ENCODE measurements at places on chromosomes 6 and 20.

GRCh38 chr6:514396-514978 lies 122.9 kb downstream of the IRF4 start:
- no peak for DNase-seq

DNA sequence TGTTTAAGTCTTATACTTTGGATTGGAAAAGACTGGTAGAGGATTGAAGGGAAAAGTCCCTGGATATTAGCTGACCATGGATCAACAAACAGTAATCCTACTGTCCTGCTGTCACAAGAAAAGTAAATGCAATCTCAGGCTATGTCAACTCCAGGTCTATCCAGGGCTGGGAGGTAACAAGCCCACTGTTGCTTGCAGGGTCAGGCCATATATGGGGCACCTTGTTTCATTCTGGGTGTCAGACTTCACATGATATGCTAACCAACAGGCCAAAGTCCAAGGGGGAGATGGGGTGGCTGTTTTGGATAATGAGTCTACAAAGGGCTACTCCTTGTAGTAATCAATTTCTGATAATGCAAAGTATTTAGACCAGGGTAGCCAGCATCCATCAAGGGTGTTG lies 30.7 kb downstream of the KCNK5 start:
- DNase-seq, result no peak

DNA sequence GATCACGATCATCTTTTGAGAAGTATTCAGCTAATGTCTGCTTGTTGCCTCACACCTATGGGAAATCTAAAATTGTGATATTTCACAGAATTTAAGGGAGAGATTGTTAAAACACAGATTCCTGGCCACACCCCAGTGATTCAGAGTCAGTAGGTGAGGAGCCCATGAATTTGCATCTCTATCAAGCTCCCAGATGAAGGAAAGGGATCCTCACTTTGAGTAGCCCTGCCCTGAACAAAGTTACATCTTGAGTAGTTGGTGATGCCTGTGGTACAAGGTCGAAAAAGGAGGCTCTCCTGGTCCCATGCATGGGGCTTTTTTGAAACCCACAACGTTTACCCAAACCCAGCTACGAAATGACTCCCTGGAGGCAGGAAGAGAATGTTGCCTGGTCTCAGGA lies 79.5 kb downstream of the PAK5 start:
- DNase-seq, result no peak

DNA sequence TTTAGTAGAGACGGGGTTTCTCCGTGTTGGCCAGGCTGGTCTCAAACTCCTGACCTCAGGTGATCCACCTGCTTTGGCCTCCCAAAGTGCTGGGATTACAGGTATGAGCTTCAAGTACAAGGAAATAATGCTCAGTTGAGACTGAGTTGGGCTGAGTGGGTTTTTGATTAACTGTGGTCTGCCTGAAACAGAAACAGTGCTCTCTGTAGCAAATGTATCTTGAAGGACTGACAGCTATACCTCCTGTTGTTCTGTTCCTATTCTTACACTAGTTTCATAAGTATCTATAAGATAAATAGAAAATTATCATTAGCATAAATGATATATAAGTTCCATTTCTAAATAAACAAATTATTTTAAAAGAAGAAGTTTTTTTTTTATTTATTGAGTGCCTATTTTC lies 142.8 kb upstream of the PTPRK start:
- DNase-seq, result no peak

DNA sequence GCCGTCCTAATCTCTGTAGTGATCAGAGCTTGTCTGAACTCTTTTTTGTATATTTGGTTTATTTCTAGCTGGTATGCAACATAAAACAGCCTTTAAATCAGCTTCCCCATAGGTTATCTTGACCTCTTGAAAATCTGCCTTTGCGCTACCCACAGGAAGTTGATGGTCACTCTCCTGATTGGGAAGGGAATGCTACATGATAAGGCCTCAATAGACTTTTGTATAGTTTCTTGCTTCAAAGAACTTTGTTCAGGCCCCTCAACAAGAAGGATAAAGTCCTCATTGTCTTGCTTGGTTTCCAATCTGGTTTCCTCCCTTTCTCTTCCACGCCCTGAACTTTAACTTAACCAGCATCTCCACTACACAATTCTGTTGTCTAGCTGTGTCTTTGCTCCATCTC lies 95.4 kb upstream of the TENT5A start:
- DNase-seq, result no peak

- no peak for DNase-seq
Measured at GRCh38 chr6:158059108-158059507, 77.4 kb downstream of the SYNJ2 start.

- no peak for DNase-seq
Measured at GRCh38 chr6:108959972-108960582, 111.9 kb downstream of the ARMC2 start.

DNA sequence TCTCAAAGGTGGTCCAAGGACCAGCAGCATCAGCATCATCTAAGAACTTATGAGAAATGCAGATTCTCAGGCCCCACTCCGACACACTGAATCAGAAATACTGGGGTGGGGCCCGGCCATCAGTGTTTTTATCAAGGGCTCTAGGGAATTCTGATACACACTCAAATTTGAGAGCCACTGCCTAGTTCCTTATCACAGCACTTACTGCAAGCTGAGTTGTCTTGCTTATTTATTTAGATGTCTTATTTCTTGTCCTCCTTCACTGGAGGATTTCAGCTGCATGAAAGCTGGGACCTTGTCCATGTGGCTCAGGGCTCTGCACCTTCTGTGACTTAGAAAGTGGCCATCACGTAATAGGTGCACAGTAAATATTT lies 139.4 kb upstream of the RREB1 start:
- DNase-seq, result no peak

DNA sequence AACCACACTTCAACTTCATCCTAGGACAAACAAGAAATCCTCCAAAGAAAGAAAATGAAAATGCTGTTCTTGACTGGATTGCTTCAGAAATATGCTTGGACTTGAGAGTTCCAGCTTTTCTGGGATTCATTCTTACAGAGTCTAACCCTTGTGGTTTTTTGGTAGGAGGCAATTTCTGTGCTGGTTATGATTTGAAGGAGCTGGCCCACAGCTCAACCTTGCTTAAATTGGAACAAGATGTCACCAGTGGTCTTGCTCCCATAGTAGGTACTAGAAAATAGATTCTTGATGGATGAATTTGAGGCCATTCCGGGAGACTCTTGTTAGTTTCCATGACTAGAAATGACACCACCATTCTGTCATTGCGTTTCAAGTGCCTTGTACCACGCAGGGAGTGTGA lies 54.3 kb upstream of the BMP6 start:
- no peak for DNase-seq

DNA sequence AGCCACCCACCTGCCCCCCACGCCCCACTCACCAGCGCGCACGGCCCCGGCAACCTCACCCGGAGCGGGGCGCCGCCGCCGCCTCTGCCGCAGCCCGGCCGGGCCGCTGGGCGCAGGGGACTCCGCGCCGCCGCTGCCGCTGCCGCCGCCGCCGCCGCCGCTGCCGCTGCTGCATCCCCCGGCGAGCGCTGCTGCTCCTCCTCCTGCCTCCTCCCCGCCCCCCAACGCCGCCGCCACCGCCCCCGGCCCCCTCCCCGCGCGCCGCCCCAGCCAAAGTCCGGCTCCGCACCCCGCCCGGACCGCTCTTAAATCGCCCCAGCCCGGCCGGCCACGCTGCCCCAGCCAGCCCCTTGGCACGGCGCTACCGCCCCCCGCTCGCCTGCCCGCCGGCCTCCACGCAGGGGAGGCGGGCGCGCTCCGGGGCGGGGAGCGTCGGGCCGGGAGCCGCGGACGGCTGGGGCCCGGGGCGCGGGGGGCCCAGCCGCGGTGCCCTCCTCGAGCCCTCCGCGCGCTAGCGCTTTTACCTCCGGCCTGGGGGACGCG lies at the start of gene SULF2:
Gene SULF2 (minus strand): TSS at position 171 of the 543 bp plus-strand sequence. CDS start 28,118 bp downstream, outside the sequence.
- no peak for DNase-seq

- DNase-seq, result no peak
Measured at GRCh38 chr20:21020659-21021471, 85.3 kb downstream of the LINC00237 start.

DNA sequence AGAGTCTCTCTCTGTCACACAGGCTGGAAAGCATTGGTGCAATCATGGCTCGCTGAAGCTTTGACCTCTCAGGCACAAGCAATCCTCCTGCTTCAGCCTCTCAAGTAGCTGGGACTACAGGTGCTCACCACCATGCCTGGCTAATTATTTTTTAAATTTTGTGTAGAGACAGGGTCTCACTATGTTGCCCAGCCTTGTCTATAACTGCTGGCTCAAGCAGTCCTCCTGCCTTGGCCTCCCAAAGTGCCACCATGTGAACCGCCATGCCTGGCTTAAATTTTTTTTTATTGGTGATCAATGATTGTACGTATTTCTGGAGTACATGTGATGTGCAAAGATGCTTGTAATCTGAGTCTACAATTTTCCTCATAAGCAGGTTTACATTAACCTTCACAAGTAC lies 54.8 kb downstream of the THBS2 start:
- no peak for DNase-seq

GRCh38 chr6:153024709-153025017 lies 22.2 kb upstream of the MTRF1L start:
- DNase-seq, result no peak

- DNase-seq, result no peak
Measured at GRCh38 chr20:6692566-6693173, 74.8 kb upstream of the BMP2 start.

DNA sequence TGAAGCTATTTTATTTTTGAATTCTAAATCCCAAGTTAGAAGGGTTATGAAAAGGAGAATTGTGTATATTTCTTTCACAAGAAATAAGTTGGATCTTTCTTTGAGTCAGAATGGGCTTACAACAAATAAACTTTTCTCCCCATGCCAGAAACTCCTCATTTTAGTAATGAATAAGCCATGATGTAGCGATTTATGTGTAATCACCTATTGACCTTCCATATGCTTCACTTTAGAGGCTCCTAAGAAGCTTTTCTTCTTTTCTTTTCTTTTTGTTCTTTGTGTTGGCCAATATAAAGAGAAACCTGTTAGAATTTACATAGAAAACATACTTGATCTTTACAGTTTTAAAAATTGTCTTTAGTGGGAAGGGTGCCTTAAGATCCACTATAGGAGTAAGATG lies 370.2 kb downstream of the UTRN start:
- no peak for DNase-seq

- no peak for DNase-seq
Measured at GRCh38 chr20:60238992-60239660, 280.9 kb downstream of the CDH26 start.

GRCh38 chr6:104713982-104714381 lies 145.7 kb downstream of the HACE1 start:
- no peak for DNase-seq

Measured in keratinocyte (primary cell).